ENCODE measurements at places on chromosomes 7 and 10.

DNA sequence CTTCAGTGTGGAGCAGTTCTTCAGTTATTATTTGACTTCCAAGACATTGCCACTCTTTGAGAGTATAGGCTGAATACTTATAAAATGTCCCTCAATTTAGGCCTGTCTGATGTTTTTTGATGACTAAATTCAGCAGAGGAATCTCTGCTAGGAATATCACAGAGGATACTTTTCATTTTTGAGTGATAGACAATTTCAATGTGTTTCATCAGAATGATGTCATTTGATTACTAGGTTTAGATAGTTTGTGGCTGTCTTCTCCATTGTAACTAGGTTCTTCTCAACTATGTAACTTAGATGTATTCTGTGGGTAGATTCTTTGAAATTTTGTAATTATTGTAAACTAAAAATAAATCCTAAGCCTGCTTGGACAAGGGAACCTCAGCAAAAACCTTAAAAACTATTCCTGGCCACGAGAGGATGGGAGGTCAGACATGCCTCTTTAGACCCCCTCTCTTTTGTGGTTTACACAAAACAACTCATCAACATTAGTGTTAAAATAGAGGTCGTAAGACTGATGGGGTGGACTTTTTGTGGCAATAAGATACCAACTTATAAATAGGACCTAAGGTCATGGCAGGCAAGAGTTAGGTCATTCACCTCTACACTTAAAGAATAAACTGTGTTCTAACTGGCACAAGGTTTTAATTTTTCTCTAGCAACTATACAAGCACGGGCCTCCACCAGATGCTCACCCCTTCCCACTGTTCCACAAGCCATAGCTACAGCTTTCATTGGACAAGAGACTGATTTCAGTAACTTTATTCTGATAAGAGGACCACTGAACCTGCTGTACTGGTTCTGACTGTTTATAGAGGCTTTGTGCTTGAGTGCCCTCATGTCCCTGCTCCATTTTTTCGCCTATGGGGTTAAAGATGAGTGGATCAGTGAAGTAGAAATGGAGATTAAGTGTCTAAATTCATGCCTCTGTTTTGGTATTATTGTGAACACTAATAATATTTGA, 33.7 kb downstream of the CYP2C8 start:
- no peak for DNase-seq

DNA sequence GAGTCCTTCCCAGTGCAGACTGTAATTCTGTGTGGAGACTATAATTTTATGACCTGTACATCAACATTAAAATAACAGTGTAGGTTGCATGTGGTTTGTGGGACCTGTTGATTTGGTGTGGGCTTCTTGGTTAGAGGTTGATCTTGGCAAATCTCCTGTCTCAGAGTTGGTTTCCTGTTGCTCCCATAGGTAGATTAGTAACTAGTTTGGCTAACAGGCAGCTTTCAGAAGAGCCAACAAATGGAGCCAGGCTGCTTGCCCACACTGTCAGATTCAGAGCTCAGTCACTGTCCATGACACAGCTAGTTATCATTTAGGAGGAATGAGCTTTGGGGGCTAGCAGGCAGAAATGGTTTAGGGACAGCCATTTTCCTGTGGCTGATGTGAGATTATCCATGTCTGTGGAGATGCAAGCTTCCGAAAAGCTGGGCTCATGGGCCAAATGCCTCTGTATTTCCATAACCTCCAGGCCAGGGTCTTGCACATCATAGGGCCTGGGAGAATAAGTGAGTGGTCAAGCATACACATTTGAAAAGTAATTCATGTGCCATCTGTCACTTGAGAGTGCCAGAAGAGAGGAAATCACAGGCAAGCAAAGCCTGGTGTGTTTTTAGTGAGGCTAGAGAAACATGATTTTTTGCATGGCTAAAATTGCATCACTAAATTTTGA, 33.4 kb downstream of the CCM2 start:
- DNase-seq, result no peak

GRCh38 chr7:983004-983615, at the start of gene CYP2W1:
Gene CYP2W1, plus strand, starts transcription at chr7:983181. Its CDS starts 31 bp downstream, at chr7:983212.
- DNase-seq, result no peak

- no peak for DNase-seq
Observed at GRCh38 chr10:59276919-59277318, 85.4 kb downstream of the FAM13C start.

GRCh38 chr7:111140091-111140865, 49.4 kb downstream of the LRRN3 start:
- DNase-seq, result no peak

Data from hindlimb muscle (tissue), 1 donor.